Ovary (tissue), 10 donors: ENCODE measurements at places on chromosomes 2 and 18.

- no peaks in the 10 kb centered on the region for H3K27me3 ChIP-seq
- no peak overlapping the region for H3K27ac ChIP-seq
- no peak overlapping the region for H3K4me3 ChIP-seq
- peaks cover 2% of the 10 kb centered on the region for H3K4me1 ChIP-seq
- no peak for DNase-seq
These were observed 167.2 kb downstream of the TRIB2 start for GRCh38 chr2:12883906-12884305.

- no peak overlapping the region for H3K27ac ChIP-seq
- H3K4me3 ChIP-seq = peak overlapping the region; percentile 24
- peaks cover 4% of the 10 kb centered on the region for H3K4me1 ChIP-seq
- no peaks in the 10 kb centered on the region for H3K27me3 ChIP-seq
- no peak for DNase-seq
- no peaks in the 10 kb centered on the region for H3K36me3 ChIP-seq
These were observed 811 bp downstream of the ADD2 start for GRCh38 chr2:70767079-70767698.

DNA sequence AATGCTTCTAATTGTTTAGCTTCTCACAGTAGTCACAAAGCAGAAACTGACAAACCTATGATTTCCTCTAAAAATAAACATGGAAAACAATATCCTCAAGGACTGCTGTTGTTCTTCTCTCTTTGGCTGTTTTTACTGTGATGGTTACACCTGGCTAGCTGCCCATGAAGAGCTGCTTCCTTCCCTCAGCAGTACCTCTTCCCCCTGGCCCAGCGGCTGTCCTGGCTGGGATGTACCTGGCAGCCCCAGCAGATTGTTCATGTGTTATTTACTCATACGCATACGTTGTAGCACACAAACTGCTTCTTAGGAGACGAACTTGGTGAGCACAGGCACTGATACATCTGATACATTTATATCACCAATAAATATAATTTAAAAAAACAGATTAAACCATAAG lies 27.4 kb downstream of the NEMP2 start:
- no peak overlapping the region for H3K27ac ChIP-seq
- H3K27me3 ChIP-seq = no peaks in the 10 kb centered on the region
- H3K4me1 ChIP-seq = no peaks in the 10 kb centered on the region
- no peak for DNase-seq
- no peaks in the 10 kb centered on the region for H3K36me3 ChIP-seq

- H3K36me3 ChIP-seq = no peaks in the 10 kb centered on the region
- H3K27ac ChIP-seq = no peak overlapping the region
- no peak overlapping the region for H3K4me3 ChIP-seq
- H3K4me1 ChIP-seq = peaks cover 4% of the 10 kb centered on the region
- no peaks in the 10 kb centered on the region for H3K27me3 ChIP-seq
- no peak for DNase-seq
These were observed 59.7 kb upstream of the MEX3C start for GRCh38 chr18:51257150-51257549.

GRCh38 chr2:135603543-135603942 lies 72.3 kb downstream of the R3HDM1 start:
- H3K4me1 ChIP-seq = peaks cover 2% of the 10 kb centered on the region
- DNase-seq = no peak
- no peak overlapping the region for H3K4me3 ChIP-seq
- H3K27ac ChIP-seq = no peak overlapping the region
- no peaks in the 10 kb centered on the region for H3K27me3 ChIP-seq

GRCh38 chr2:6828299-6828584 lies 37.5 kb downstream of the CMPK2 start:
- no peak overlapping the region for H3K4me3 ChIP-seq
- DNase-seq = no peak
- peak overlapping the region; percentile 7 for H3K27ac ChIP-seq
- H3K4me1 ChIP-seq = no peaks in the 10 kb centered on the region
- H3K27me3 ChIP-seq = no peaks in the 10 kb centered on the region

DNA sequence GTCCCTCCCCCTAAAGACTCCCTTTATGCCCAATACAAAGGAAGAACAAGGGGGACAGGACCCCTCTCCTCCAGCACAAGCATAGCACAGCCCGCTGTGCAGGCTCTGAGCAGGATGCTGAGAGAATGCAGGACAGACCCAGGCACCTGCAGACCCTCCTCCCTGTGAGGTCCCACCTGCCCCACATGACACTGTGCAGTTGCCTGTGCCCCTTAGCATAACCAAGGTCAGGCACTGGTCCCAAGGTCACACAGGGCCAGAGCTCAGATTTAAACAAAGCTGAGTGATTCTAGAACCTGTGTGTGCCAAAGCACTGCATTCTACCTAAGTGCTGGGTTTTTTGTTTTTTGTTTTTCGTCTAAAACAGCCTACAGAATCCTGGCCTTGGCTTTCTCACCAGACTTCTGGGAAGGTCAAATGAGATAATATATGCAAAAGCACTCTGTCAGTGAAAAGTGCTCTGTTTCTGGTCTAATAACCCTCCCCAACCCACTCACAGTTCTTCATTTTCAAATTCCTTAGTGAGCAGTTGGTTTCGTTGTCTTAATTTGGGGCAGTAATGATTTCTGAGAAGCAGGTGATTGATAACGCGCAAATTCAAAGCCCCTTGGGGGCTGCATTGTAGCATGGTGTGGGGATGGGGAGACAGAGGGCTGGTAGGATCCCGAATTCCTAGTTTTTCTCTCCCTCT lies 125.7 kb downstream of the KCTD1 start:
- no peaks in the 10 kb centered on the region for H3K36me3 ChIP-seq
- no peak overlapping the region for H3K4me3 ChIP-seq
- H3K27ac ChIP-seq = no peak overlapping the region
- DNase-seq = no peak
- no peaks in the 10 kb centered on the region for H3K27me3 ChIP-seq
- H3K4me1 ChIP-seq = no peaks in the 10 kb centered on the region

DNA sequence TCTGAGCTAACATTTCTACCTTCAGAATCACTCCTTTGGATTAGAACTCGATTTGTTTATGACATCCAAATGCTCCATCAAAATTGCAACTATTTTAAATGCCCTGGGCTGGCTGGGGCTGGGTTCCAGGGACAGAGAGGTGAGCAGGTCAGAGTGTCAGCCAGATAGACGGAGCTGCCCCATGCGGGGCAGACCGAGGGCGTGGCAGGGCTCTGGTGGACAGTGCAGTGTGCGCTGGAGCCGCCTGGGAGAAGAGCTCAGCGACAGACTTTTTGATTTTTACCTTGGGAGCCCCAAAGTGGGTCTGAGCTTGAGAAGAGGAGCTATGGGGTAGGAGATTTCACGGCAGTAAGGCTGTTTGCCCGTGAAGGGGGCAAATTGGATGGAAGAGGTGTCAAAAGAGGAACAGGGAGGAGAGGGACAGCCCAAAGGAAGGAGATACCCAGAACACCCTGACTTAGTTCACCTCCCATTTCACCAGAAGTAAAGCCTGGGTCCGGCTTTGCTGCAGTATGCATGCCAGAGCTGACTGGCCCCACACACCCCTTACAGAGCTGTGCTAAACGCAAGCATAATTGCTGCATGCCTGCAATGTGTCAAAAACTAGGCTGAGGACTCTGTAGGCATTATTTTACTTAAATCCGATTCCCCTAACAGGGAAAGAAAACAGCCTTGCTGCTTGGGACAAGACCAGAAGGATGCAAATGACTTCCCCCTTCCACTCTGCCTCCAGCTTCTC lies 33.7 kb downstream of the EN1 start:
- no peaks in the 10 kb centered on the region for H3K4me1 ChIP-seq
- no peaks in the 10 kb centered on the region for H3K27me3 ChIP-seq
- no peak for DNase-seq
- no peaks in the 10 kb centered on the region for H3K36me3 ChIP-seq
- no peak overlapping the region for H3K4me3 ChIP-seq
- H3K27ac ChIP-seq = no peak overlapping the region

GRCh38 chr2:24106786-24107185 lies 16.3 kb downstream of the PFN4 start:
- H3K4me1 ChIP-seq = peaks cover 7% of the 10 kb centered on the region
- H3K36me3 ChIP-seq = no peaks in the 10 kb centered on the region
- no peak for DNase-seq
- H3K27me3 ChIP-seq = no peaks in the 10 kb centered on the region

GRCh38 chr2:69931832-69932595 lies 17.1 kb downstream of the MXD1 start:
- no peaks in the 10 kb centered on the region for H3K27me3 ChIP-seq
- no peak for DNase-seq
- H3K36me3 ChIP-seq = no peaks in the 10 kb centered on the region
- H3K27ac ChIP-seq = no peak overlapping the region
- no peak overlapping the region for H3K4me3 ChIP-seq
- no peaks in the 10 kb centered on the region for H3K4me1 ChIP-seq

- H3K4me3 ChIP-seq = no peak overlapping the region
- H3K27me3 ChIP-seq = no peaks in the 10 kb centered on the region
- no peak for DNase-seq
- H3K27ac ChIP-seq = no peak overlapping the region
These were observed 182.4 kb upstream of the TMEFF2 start for GRCh38 chr2:192377173-192377572.

DNA sequence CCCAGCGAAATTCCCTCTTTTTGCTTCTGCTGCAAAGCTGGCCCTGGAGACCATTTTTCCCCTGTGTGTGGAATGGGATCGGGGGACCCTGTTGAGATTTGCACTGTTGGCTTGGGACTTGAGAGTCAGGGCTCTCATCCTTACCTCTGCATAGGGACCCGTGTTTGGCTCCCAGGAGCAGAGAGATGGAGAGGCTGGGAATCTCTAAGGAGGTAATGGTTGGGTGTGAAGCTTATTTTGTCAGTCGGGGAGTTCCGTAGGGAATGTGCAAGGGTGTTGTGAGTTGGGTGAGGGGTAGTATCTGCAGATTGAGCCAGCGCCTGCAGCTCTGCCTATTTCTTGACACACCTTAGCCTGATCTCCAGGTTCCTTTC lies 4.5 kb downstream of the GATA6 start:
- H3K27ac ChIP-seq = peak overlapping the region; percentile 97
- DNase-seq = peak; percentile 26
- no peaks in the 10 kb centered on the region for H3K36me3 ChIP-seq
- no peaks in the 10 kb centered on the region for H3K27me3 ChIP-seq
- peak overlapping the region; percentile 98 for H3K4me3 ChIP-seq

DNA sequence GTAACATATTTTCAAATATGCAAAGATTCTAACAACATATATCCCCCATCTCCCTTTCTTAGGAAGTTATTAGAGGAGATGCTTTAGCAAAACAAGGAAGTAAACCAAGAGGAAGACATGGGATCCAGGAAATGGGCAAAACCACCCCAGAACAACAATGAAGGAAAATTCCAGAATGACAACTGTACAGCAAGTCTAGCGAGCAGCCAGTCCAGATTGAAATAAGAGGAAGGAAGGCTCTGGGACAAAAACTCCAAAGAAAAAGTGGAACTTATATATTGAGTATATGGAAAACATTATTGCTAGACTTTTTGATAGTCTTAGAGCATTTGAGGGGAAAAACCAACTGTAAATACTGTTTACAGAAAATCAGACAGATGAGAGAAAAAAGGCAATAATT lies 2.9 kb upstream of the ARPC2 start:
- H3K4me3 ChIP-seq = no peak overlapping the region
- no peaks in the 10 kb centered on the region for H3K4me1 ChIP-seq
- no peak for DNase-seq
- no peaks in the 10 kb centered on the region for H3K27me3 ChIP-seq

DNA sequence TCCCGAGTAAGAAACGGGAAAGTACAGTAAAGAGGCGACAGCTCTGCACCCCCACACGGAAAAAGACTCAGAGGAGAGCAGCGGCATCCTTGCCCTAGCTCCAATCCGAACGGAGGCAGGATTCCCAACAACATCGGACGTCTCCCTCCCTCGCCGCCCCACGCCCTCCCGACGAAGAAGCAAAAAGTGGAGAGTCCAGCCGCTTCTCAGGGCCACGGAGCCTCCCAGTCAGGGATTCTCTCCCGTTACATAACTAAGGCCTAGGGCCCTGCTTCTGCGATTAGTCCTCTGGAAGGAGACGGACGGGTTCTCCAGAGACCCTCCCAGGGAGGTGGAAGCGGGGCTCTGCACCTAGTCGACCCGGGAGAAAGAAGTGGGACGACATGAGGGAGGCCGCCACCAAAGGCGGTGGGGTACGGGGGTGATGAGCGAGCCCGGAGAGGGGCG lies 587 bp downstream of the SUMO1 start:
- H3K4me3 ChIP-seq = peak overlapping the region; percentile 97
- DNase-seq = no peak
- H3K27me3 ChIP-seq = no peaks in the 10 kb centered on the region
- H3K36me3 ChIP-seq = no peaks in the 10 kb centered on the region
- peaks cover 9% of the 10 kb centered on the region for H3K4me1 ChIP-seq

DNA sequence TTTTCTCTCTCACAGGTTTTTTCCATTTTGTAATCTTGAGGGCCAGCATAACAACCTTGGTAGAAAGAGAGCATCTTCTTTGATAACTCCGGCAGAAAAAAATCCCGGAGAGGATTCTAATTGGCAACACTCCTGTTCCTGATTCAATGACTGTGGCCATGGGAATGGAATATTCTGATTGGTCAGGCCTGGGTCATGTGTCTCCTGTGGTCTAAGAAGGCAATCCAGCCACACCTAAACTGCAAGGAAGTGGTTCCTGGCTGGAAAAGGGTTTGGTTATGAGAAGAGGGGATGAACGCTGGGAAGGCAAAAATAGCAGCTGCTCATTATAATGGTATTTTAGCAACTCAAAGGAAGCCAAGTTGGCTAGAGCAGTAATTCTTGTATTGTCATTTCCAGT lies 24.8 kb upstream of the ZNF638 start:
- no peak overlapping the region for H3K4me3 ChIP-seq
- DNase-seq = no peak
- no peaks in the 10 kb centered on the region for H3K27me3 ChIP-seq
- H3K4me1 ChIP-seq = no peaks in the 10 kb centered on the region

GRCh38 chr2:126946318-126947102 lies 47.8 kb downstream of the TEX51 start:
- no peak overlapping the region for H3K4me3 ChIP-seq
- no peak overlapping the region for H3K27ac ChIP-seq
- no peak for DNase-seq
- H3K4me1 ChIP-seq = no peaks in the 10 kb centered on the region
- H3K27me3 ChIP-seq = no peaks in the 10 kb centered on the region

- H3K36me3 ChIP-seq = no peaks in the 10 kb centered on the region
- H3K4me1 ChIP-seq = no peaks in the 10 kb centered on the region
- H3K4me3 ChIP-seq = no peak overlapping the region
- no peaks in the 10 kb centered on the region for H3K27me3 ChIP-seq
- H3K27ac ChIP-seq = no peak overlapping the region
- no peak for DNase-seq
These were observed 229.0 kb upstream of the HS6ST1 start for GRCh38 chr2:128547667-128548066.
